ENCODE measurements at places on chromosomes 1 and 21. TPM values are rescaled to one million over a fixed set of nuclear protein-coding genes. Genes with fewer than 3 reads are reported as not detected.

GRCh38 chr1:67031121-67031858 lies 22.7 kb downstream of the SLC35D1 start:
- no peaks in the 10 kb centered on the region for H3K36me3 ChIP-seq
- no peaks in the 10 kb centered on the region for H3K4me1 ChIP-seq
- H3K27me3 ChIP-seq = no peaks in the 10 kb centered on the region
- H3K27ac ChIP-seq = no peak overlapping the region

- no peaks in the 10 kb centered on the region for H3K36me3 ChIP-seq
- H3K27ac ChIP-seq = no peak overlapping the region
- H3K4me3 ChIP-seq = no peak overlapping the region
Observed at GRCh38 chr1:161986328-161986727, 37.3 kb downstream of the OLFML2B start.

DNA sequence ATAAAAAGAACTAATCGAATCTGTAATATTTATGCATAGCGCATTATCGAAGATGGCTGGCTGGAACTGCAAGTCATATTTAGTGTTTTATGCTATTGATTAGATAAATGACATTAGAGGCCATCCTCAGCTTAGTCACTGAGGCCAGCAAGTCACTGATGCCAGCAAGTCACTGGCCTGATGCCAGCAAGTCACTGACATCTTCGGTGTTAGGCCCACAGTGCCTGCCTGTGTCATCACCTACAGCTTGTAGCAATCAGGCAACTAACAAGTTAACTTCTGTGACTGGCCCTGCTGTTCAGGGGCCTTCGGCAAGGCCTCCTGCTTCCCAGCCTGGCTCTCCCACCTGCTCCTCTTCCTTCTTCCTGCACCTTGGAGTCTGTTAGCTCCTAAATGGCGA lies 65.6 kb upstream of the SCCPDH start:
- no peaks in the 10 kb centered on the region for H3K27me3 ChIP-seq
- H3K27ac ChIP-seq = no peak overlapping the region
- H3K4me3 ChIP-seq = no peak overlapping the region
- no peaks in the 10 kb centered on the region for H3K4me1 ChIP-seq

DNA sequence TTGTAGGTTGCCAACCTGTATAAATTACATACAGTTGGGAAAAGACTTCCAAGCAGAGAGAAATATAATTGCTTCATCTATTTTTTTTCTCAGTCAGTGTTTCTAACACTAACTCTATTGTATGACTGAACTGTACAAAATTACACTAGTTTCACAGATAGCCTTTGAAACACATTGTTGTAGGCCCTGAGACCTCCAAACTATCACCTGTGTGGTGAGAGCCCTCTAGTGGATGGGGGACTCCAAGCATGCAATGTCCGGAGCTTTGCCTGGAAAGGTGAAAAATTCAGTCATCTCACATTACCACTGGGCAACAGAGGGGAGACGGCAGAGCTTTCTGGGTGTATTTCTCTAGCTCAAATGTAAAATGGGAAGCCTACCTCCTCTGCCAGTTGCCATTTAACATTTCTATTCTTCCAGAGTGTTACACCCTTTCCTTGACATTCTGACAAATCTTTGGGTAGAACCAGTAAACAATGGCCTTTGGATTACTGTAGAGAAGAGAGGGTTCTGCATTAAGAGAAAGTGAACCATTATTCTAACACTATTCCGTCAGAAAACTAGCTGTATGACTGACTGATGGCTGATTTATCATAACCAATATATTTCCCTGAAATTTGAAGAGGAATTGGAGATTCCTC lies 212.2 kb downstream of the LYPLAL1 start:
- no peak overlapping the region for H3K4me3 ChIP-seq
- H3K27ac ChIP-seq = no peak overlapping the region
- no peaks in the 10 kb centered on the region for H3K27me3 ChIP-seq
- DNase-seq = peak; percentile 72
- peaks cover 41% of the 10 kb centered on the region for H3K4me1 ChIP-seq
- no peaks in the 10 kb centered on the region for H3K36me3 ChIP-seq

GRCh38 chr21:36166705-36167104 lies 10.1 kb downstream of the DOP1B start:
- peak overlapping the region; percentile 39 for H3K27ac ChIP-seq
- H3K36me3 ChIP-seq = no peaks in the 10 kb centered on the region
- DNase-seq = peak; percentile 65

DNA sequence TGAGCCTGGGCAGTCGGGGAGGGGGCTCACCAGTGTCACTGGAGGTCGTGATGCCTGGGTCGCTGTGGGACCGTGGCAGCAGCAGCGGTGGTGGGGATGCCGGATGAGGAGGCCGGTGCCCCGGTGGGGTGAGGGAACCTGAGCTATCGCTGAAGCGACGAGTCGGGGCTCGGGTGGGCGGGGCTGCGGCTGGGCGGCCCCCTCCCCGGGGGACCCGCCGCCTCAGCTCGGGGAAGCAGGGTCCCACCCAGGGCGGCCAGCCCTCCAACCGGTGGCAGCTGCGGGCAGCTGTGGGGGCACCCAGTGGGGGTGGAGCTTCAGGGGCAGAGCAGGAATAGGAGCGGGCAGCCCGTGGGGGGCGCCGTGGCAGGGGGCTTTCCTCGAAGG lies 5.0 kb downstream of the ENTREP3 start:
- peaks cover 4% of the 10 kb centered on the region for H3K4me1 ChIP-seq
- no peak for DNase-seq
- no peak overlapping the region for H3K27ac ChIP-seq

The ARTN gene
- total RNA-seq = not detected

The MTARC2 gene
- 15.8 TPM for total RNA-seq

The EFNA3 gene
- 3.4 TPM for total RNA-seq
